ENCODE measurements at places on chromosomes 13 and 19.

- no peak for DNase-seq
These were observed 1.4 kb upstream of the RAB20 start for GRCh38 chr13:110562696-110563462.

- DNase-seq, result no peak
These were observed 640.9 kb upstream of the MIR17HG start for GRCh38 chr13:90706631-90707030.

DNA sequence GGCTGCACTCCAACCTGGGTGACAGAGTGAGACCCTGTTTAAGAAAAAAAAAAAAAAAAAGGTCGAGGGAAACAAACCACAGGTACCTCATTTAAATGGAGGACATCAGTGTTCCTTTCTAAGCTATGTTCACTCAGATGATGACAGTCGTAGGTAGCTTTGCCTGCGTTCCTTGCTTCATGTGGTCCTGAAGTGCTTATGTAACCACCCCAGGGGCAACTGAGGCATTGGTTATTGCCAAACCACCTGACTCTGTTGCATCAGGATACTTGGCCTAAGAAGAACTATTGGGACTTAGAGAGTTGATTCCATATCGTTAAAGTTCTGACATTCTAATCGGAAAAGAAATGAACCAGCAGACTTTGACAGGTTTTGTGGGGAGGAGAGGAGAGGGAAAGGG lies 51.7 kb downstream of the SPATA13 start:
- DNase-seq, result no peak

- no peak for DNase-seq
These were observed 521.8 kb downstream of the LMO7 start for GRCh38 chr13:76157926-76158325.

- no peak for DNase-seq
These were observed 22.2 kb downstream of the FUZ start for GRCh38 chr19:49790866-49791265.
